ENCODE measurements at places on chromosomes 13 and 19.

DNA sequence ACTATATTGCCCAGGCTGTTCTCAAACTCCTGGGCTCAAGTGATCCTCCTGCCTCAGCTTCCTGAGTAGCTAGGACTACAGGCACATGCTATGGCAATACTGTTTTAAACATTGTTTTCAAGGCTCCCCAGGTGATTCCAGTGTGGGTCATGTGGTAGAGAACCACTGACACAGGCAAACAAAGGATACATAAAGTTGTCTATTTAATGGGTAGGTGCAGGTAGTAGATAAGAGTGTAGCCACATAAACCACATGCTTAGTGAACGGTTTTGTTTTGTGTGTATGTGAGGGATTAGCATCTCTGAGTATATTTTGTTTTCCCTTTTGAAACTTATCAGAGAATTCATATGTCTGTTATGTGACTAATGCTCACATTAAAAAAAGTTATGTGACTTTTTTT lies 36.7 kb downstream of the USPL1 start:
- no peak for DNase-seq

DNA sequence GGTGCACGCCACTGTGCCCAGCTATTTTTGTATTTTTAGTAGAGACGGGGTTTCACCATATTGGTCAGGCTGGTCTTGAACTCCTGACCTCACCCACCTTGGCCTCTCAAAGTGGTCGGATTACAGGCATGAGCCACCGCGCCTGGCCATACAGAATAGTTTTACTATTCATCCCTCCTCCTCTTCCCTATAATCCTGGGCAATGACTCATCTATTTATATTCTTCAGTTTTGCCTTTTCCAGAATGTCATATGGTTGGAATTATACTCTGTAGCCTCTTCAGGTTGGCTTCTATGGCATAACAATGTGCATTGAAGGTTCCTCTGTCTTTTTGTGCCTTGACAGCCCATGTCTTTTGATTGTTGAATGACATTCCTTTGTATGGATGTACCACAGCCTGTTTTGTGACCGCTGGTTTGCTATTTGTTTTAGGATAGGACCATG lies 22.2 kb upstream of the LRP3 start:
- no peak for DNase-seq

DNA sequence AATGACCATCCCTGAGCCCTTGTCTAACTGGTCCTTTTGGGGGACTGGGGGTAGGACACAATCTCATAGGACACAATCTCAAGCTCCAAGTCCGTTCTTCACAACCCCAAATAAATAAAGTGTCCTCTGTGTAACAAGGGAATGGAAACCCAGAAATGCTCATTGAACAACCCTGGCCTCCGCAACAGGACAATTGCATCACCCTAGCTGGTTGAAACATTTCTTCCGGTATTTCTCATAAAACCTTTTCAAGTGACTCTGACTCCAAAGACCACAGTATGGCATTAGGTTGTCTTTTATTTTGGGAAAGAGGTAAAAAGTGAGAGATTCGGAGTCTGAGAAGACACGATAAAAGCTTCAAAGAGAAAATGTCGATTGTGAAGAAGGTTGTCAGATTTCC lies 186.6 kb downstream of the ZNF536 start:
- no peak for DNase-seq

GRCh38 chr19:55491546-55492360 lies 3.5 kb downstream of the SSC5D start:
- no peak for DNase-seq

- no peak for DNase-seq
These were observed 213.5 kb downstream of the FGF9 start for GRCh38 chr13:21884299-21884909.

DNA sequence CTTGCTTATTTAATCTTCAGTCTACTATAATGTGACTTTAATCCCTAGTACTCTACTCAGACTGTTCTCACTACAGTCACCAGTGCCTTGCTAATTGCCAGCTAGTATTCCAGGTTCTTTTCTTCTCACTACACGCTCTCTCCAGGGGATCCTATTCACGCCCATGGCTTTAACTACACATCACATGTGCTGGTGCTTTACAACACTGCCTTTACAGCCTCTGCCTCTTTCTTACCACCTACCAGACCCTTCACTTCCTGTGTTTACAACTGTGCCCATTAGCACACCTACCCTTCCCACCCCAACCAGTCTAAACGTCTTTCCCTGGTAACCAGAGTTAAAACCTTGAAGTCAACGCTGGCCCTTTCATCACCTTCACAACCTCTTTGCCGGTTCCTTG lies 249.5 kb downstream of the DNAJC15 start:
- DNase-seq: no peak

GRCh38 chr19:3625996-3626472 lies 556 bp downstream of the CACTIN start:
- peak; percentile 10 for DNase-seq

DNA sequence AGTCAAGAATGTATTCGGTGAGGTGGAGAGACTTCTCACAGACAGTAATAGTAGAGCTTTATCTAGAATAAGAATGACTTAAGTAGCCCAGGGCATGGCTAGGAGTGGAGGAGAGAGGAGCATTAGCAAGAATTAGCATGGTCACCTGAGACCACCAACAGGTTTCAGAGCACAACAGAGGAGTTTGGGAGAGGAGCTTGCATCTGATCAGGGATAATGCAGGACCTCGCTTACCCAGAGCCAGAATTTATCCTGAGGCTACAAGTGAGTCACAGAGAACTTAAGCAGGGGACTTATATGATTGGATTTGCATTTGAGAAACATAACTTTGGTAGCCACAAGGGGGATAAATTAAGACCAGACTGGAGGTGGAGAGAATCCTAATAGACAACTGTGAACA lies 102.1 kb upstream of the FNDC3A start:
- no peak for DNase-seq

DNA sequence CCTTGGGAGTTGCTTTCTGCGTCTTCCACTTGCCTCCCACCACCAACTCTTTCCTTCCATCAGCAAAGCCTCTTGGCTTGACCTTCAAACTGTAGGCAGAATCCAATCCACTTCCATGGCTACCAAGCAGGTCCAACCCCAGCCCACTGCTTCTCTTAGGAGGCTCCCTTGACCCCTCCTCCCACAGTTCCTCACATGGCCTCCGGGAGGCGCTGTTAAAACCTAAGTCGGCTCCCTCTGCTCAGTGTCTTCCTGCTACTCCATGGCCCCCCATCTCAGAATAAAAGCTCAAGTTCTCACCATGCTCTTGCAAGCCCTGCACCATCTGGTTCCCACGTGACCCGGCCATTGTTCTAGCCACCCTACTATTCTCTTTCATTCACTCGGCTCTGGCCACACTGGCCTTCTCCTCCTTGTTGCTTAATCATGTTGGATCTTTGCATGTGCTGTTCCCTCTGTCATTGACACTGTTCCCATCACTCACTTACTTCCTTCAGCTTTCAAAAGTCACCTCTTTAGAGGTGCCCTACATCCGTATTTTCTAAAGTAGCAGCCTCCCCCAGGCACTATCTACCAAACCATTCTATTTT lies 7.5 kb downstream of the IZUMO2 start:
- DNase-seq: no peak
